Fibroblast of skin of right biceps (primary cell): ENCODE measurements at places on chromosomes 3 and 15.

DNA sequence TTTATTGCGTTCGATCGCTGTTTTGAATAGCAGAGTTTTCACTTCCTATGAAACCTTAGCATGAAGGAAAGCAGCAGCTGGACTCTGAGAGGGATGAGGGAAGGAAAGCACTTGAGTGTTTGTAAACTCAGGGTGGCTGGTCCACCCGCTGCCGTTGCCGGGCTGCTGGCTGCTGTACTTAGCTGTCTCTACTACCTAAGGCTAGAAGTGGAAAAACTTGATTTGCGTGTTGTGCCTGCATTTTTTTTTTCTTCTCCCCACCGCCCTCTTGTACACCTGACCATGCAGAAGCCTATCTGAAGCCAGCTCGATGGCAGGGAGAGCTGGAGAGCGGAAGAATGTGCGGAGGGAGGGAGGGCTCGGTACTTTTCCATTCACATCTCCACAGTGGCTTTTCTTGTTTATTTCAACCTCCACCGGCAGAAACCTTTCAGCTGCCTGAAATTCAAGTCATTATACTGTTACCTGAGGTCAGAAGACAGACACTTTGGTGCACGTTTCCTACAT is 4.8 kb upstream of the BCL6 start:
- DNase-seq, result no peak

- DNase-seq, result no peak
These were observed 25.0 kb downstream of the CRYGS start for GRCh38 chr3:186519021-186519658.

DNA sequence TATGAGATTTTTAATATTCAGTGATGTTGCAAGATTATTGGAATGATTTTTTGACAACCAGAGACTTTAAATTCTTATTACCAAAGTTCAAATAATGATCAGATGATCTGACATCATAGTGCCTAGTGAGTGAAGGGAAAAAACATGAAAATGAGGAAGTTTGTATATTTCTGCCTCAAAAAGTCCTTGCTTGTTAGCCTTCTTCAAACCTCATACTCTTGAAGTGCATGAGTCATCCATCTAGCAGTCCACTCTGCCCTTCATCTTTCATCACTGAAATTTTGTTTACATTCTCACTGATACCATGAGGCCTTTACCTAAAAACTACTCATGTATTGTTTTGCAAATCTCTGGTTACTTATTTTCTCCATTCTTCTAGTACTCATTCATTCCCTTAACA is 23.9 kb upstream of the OR5H6 start:
- DNase-seq, result no peak

- DNase-seq, result no peak
These were observed 289.5 kb upstream of the GRM7 start for GRCh38 chr3:6571448-6571847.

DNA sequence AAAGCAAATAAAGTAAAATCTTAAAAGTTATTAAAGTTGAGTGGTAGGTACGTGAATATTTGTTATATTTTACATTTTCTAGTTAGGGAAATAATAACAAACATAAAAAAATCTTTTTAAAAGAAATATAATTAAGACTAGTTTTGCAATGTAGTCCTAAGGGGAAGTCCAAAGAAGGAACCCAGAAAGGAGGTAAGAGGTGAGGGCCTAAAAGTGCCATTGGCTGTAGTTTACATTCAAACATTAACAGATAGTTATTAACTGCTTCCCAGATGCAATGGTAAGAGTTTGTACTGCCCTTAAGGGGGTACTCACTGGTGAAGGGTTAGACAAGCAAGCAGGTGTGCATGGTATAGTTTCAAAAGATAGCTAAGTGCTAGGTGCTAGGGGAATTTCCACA is 79.2 kb downstream of the B3GALNT1 start:
- DNase-seq, result no peak

DNA sequence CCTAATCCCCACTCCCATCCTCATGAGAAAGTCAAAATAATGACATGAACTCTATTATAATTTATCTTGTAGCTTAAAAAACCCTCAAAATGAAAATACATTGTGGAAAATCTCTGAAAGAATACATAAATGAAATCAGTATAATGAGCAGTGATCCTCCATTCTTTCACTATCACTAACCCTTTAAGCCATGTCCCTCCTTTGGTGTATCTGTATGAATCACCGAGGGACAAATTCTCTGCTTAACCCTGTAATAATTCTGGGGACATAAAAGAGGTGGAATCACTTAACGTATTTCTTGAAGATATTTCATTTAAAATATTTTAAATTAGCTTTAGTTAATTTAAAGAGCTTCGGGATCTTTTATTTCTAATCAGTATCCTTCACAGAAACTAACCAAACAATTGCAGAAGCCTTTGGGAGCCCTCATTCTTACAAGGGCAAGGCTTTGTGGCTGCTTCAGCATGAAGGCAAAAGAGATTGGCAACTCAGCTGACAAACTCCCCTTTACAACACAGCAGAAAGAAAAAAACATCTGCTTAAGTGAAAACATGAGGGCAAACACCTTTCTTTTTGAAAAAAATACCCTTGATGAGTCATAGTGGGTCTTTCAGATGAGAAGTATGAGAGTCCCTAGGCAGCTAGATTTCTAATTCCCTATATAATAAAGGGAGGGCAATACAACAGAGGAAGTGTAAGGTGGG is 44.0 kb upstream of the ALCAM start:
- peak; percentile 8 for DNase-seq

DNA sequence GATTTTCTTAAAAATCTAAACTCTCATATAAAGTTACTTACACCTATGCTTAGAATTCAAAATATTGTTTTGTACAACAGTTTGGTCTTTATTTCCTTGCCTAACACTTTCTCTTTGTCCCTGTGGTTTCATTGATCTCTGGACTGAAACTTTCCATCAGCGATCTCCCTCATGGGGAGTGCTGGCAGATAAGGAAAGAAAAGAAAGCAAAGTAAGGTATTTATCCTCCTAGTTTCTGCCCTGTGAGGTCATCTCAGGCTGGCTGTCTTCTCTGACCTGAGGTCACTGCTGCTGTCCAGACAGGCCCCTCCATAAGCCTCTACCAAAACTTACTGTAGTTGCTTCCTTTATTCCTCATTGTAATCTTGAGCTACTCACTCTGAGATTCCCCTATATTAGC is 57.9 kb upstream of the EPHA6 start:
- no peak for DNase-seq

DNA sequence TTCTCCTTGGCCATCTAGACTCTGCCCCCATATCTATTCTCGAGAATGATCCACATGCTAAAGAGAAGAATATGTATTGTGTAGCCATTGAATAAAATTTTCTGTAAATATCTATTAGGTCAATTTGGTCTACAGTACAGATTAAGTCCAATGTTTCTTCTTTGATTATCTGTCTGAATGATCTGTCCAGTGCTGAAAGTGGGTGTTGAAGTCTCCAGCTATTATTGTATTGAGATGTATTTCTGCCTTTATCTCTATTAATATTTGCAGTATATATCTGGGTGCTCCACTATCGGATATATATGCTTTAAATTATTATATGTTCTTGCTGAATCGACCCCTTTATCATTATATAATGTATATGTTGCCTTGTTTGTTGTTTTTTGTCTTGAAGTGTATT is 384.9 kb upstream of the ROBO1 start:
- DNase-seq, result no peak

- no peak for DNase-seq
These were observed 2.4 kb downstream of the USP13 start for GRCh38 chr3:179655236-179655635.

GRCh38 chr3:195613468-195614069 is 29.8 kb upstream of the APOD start:
- DNase-seq, result no peak

DNA sequence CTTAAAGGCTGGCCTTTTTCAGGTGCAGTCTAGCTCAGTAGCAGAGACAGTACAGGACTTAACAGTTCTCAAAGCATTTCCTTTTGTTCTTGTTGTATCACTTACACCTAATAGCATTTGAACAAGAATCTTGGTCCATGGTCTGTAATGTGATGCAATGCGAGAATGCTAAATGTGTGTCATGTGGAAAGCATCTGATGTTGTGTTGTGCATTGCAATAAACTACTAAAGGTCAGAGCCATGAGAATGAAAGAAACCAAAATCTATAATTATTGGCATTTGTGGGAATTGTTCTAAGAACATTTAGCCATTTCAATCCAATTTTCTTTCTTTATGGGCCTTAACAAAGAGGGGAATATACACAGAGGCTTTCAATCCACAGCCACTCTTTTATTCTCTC is 324.5 kb upstream of the ROBO2 start:
- no peak for DNase-seq

DNA sequence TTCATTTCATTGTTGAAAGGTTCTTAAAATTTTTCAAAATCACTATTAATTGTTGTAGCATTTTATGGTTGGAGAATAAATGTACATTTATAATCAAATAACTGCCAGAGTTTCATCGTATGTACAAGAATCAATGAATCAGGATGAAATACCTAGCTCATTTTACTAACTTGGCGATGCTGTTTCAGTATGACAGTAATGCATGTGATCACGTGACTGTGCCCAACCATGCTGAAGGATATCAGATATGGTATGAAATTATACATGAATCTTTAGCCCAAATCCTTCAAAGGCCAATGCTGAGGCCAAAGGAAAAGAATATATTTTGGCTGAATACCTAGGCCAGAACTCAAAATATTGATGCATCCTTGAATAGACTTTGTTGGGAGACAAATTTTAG is 288.3 kb upstream of the TGFBR2 start:
- no peak for DNase-seq

- no peak for DNase-seq
These were observed 85.1 kb downstream of the ANP32A start for GRCh38 chr15:68735610-68736009.

GRCh38 chr3:102060814-102061213 is 211.5 kb downstream of the NFKBIZ start:
- DNase-seq, result no peak

GRCh38 chr15:43293432-43293831 is 26.7 kb upstream of the TGM5 start:
- no peak for DNase-seq

DNA sequence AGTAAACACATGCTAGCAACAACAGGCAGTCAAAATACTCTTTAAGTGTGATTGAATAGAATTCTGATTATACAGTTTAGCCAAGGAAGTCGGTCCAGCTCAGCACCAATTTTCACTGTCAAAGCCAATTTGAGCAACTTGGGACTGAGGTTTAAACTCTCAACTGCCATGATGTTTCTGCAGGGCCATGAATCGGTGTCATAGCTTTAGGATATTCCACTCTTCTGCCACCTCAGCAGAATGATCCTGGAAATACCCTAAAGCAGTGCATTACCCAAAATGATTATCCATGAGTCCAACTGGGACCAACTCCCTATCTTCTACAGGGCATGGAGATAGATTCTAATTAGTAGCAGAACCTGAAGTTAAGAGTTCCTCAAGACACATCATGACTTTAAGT is 262.4 kb downstream of the RORA start:
- DNase-seq, result no peak

DNA sequence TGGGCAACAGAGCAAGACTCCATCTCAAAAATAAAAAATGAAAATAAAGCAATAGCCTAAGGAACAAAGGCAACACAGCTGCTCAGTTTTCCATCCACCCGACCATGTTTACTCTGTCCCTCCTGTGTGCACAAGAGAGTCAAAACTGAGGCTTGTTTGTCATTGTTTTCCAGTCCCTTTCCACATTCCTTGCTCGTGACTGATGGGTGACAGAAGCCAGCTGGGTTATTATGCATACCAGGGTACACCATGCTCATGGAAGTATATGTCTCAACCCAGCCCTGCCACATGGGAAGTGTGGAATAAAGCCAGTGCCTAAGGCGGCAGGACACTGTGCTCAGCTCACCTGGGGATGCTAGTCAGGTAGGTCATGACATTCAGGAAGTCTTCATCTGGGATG is 49.5 kb downstream of the MCF2L2 start:
- no peak for DNase-seq

GRCh38 chr15:83102346-83102745 is 5.1 kb upstream of the TM6SF1 start:
- no peak for DNase-seq
